CD8-positive, alpha-beta T cell (primary cell): ENCODE measurements at places on chromosomes 6 and 20.

DNA sequence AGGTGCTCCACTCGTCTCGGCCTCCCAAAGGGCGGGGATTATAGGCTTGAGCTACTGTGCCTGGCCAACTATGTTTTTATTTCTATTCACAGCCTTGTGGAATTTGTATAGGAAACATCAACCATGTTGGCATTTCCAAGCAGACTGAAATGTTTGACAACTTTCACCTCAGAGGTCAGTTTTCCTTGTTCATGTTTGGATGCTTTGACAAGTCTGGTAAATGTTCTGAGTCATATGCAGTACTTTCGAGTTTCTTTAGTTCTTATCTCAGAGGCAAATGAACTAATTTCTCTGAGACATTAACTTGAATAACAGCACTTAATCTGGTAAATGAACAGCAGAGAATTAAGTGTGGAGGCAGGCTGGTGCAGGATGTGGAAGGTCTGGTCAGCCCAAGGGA lies 373.4 kb upstream of the SYNCRIP start:
- DNase-seq = no peak

- DNase-seq = no peak
These were observed 111.1 kb upstream of the CCDC28A start for GRCh38 chr6:138662471-138662870.

DNA sequence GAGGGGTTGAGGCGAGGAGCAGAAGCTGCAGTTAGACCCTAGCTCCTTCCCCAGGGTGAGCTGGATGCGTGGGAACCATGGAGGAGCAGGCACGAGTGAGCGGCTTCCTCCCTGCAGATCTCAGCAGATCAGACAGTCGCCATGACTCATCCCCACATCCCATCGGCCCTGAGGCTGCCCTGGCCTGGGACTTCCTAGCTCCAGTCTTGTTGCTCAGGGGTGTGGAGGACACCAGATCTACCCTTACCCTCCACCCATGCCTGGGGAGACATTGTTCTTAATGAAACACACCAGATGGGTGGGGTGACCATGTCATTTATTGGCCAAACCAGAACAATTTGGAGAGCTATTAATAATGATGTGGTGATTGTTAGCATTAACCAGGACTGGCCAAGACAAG lies 36.3 kb upstream of the TGM2 start:
- no peak for DNase-seq

DNA sequence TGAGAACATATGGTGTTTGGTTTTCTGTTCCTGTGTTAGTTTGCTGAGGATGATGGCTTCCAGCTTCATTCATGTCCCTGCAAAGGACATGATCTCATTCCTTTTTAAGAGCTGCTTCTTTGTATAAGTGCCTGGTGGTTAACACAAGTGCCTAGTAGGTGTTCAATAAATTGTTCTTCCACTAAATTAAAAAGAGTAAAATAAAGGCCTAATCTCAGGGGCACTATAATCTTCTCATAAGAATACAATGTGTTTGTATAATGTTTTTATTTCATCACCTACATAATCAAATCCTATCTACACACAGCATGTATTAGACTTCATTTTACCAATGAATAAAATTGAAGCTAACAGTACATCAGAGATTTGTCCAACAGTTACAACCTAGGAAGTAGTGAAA lies 252.7 kb downstream of the KHDC1L start:
- DNase-seq = no peak
